ENCODE measurements at places on chromosomes 3 and 15.

DNA sequence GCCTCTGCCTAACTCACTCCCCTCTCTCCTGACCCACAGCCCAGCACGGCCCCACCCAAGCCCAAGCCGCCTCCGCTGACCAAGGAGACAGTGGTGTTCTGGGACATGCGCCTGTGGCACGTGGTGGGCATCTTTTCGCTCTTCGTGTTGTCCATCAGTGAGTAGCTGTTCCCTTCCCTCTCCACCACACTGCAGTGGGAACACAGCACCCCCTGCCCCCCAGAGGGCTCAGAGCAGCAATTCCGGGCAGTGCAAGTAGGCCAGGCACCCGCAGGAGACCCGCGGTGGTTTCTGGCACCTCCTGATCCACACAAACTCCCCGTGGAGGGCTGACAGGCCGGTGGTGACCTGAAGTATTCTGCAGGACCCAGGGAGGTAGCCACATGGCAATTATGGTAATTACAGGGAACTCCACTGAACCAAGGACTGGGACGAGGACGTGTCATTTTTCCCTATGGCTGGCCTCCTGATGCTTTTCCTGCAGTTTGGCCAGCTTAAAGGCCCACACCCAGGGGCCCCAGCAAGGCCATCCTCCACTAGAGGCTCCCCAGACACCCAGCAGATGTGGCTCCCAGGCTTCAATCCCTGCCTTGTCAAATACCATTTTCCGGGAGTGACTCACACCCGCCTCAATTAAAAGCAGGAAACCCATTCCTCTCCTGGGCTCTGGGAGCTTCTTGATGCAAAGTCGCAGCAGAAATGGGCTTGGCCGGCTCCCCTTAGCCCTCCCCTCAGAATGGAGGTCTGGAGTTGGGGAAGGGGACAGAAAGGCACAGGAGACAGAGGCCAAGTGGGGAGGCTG, 4.8 kb downstream of the TMIE start:
- no peak for DNase-seq

DNA sequence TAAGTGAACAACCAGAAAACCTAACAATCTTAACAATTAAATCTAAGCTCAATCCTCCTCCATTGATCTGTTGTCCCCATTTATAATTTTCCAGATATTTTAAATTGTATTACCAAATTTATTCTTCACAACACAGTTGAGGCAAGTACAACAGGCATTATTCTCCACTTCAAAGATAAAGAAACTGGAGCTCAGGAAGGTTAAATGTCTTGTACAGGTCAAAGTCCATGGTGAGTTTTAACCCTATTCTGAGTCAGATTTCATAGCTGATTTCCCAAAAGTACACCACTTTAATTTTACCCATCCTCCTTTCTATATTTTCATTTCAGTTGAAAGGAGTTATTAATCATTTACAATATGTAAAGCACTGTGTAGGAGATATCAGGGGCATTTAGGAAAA, 112.2 kb downstream of the FBXL22 start:
- DNase-seq, result no peak

DNA sequence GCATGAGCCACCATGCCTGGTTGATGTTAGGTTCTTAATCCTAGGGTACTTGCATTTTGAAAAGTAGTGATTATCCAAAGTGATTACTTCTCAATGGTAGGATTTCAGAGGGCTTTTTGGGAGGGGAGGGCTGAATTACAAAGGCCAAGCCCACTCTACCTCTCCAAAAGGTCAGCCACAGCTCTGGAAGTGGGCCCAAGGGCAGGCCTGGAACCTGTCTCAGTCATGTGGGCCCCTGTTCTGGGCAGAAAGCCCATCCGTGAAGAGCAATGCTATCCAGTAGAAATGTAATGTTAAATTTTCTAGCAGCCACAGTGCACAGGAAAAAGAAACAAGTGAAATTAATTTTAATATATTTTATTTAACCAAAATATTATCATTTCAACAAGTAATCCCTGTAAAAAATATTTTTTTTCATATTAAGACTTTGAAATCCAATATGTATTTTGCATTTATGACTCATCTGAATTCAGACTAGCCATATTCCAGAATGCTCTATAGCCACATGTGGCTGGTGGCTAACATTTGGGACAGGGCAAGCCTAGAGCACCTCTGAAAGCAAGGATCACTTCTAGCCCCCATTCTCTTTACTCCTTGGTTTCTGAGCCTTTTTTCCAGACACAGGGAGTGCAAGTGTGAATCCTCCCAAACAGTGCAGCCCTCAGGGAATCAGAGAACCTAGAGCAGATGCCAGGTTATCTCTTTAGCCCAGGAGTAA, 16.8 kb downstream of the RFT1 start:
- no peak for DNase-seq

DNA sequence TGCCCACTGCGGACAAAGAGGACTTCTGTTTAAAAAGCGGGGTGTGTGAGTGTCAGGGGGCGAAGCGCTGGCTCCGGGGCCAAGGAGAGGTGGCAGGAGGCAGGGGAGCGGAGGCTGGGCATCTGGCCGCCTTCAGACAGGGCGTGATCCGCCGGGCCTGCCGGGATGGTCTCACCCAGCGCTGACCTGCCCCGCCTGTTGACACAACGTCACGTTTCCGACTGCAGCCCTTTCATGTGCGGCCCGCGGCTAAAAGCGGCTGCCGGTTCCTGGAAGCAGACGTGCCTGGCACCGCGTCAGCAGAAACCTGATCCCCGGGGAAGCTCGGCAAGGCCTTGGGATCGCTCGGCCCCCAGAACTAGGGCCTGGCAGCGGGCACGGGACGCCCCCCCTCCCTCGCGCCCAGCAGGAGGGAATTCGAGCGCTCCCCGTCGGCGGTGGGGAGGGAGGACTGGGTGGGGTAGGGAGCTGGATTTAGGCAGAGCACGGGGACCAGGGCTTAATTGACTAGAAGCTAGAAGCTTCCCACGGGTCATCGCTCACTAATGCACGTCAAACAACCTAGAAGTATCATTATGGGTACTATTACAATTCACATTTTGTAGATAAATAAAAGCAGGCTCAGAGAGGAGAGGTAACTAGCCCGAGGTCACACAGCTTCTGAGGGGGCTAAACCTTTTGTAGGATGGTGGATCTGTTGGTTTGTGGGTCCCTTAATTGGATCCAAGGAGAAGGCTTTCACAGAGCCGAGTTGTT, 7.7 kb downstream of the BHLHE40 start:
- peak; percentile 86 for DNase-seq

DNA sequence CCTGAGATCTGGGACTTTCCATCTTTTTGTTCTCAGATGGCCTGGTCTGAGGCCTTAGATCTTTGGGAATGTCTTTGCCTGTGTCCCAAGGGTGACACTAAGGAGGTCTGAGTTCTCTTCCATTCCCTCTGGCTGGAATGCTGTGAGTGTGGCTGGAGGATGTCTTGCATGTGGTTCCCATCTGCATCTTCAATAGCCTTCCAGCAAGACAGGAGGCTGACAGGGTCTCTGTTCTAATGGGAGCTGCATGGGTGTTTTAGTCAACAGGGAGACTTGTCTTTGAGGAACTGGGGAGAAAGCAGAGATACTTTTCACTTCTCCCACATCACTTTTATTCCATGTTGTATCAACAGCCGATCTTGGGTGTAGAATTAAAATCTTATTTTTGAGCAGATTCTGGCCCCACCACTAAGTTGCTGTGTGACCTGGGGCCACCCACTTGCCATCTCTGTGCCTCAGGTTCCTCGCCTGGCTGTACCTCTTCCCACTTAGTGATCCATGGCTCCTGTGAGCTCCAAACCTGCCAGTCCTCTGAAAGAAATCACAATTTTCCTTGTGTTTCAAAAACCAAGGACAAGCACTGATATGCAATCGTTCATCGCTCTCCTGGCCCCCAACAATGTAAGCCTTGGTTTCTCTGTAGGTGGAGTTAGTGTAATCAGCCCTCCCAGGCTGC, 75.2 kb downstream of the LSM3 start:
- DNase-seq, result no peak

GRCh38 chr3:145681181-145681580, 479.8 kb downstream of the PLOD2 start:
- DNase-seq, result no peak

- DNase-seq, result no peak
These were observed 186.7 kb downstream of the NFKBIZ start for GRCh38 chr3:102036017-102036416.

- DNase-seq, result no peak
These were observed 19.3 kb upstream of the ATP10A start for GRCh38 chr15:25882466-25882865.

Measured in NCI-H345 (cell line).